ENCODE measurements at places on chromosomes 7 and 10.

- peak; percentile 33 for DNase-seq
Observed at GRCh38 chr10:86693721-86694369, 25.5 kb downstream of the LDB3 start.

DNA sequence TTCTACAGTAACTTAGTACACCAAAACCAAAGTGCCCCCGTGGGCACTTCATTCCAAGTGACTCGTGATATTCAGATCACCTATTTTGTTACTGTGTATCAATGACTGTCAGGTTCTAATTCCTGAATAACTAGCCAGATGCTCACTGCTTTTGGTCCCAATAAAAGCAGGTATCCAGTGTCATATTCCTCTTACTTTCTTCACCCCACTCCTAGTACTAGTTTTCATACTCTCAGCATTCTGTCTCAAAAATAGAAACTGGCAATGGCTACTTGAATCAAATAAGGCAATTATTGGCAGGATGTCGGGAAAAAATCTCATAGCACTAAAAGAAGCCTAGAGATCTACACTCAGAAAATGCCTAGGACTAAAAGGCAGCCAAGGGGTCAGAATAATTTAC, 84.6 kb downstream of the ZNF467 start:
- DNase-seq: no peak

DNA sequence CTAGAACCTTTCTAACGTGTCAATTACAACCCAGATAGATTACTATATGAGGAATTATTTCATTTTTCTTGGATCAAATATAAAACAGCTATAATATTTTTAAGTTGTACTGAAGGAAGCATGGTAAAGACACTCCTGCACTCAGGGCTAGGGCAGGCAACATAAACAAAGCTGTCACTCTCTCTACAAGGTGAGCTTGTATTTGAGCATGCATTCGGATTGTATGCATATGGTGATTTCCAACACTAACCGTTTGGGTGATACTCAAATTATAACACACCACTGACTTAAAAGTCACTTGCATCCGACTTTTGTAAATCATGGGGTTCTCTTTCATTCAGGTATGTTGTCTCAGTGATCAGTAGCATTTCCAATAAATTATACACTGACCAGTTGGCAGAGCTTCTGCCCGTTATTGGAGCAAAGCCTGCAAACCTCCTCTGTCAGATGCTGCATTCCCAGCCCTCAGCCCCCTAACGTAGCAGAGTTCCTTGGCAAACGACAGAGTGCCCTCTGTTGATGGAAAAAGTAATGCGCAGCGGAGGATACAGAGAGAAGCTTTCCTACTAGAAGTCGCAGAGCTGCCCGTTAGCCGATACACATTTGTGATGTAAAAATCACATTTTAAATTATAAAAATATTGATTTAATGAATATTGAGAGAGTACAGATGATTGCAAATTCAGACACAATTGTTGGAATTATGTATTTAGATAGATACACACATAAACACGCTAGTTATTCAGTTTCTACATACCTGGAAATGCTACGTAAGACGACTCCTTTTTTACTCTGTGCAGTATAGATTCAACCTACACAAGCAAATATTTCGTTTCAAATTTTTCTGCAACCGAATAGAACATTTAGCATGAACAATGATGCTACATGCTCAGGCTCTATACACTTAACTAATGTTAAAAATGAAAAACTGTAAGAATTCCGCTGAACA, 173.9 kb upstream of the SP4 start:
- peak; percentile 92 for DNase-seq

DNA sequence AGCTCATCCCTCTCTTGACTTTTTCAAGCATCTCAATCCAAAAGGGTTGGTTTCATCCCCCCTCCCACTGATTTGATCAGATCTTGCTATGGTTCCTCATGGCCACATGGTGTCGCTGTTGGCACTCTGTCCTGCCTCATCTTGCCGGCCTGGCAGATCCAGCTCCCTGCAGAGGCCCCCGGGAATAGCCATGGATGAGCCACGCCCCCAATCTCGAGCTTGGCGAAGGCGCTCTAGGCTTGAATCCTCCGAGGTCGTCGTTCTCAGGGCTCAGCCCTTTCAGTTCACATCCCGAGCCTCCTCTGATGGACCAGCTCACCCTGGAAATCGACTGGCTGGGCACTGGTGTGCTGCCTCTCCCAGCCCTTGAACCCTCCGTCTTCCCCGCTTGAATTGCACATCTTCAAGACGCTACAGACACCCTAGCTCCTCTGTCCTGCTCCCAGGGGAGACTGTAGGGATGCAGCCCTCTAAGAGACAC, 628.7 kb downstream of the TYW1 start:
- peak; percentile 89 for DNase-seq

DNA sequence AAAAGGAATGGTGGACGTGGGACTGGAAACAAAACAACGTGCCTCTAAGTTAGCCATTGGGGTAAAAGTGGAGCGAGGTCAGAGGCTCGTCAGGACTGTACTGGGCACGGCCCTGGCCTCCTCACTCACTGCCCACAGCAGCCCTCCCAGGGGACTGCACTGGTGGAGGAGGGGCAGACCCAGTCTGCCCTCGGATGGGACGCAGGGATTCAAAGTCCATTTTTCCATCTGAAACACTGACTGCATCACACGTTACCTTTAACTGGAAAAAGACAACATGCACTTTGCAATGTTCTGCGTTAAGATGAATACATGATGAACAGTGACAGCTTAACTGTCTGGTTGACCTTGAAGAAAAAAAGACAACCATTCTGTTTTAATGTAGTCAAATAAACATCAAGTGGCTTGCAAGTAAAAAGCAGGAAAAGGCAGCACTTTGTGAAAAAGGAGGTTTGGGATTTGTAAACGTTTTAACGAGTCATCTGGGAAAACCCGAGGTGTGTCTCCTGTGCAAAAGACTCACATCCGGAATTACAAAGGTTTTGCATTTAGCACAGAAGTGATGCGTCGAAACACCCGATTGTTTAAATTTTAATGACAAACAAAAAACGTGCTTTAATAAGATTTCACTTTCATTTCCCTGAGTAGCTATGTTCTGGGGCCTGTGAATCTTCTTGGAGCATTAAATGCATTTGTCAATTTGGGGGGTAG, 18.8 kb downstream of the KLF6 start:
- DNase-seq: no peak

DNA sequence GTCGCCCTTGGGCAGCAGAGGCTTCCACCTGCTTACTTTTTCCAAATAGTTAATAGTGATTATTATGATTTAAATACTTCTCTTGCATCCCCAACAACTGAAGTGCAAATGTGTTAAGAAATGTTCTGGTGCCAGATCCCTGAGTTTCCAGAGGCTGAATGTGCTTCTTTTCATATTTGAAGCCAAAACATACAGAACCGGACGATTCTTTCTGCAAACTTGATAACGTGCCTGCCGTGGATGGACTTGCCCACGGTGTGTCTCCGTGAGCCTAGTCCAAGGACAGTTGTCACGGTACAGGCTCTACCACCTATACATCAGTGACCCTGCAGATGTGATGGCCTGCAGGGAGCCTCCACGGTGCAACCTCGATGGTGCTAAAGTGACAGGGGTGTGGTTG, 198.6 kb upstream of the LYZL2 start:
- no peak for DNase-seq

- DNase-seq: no peak
Observed at GRCh38 chr10:120738658-120739057, 112.5 kb upstream of the WDR11 start.

DNA sequence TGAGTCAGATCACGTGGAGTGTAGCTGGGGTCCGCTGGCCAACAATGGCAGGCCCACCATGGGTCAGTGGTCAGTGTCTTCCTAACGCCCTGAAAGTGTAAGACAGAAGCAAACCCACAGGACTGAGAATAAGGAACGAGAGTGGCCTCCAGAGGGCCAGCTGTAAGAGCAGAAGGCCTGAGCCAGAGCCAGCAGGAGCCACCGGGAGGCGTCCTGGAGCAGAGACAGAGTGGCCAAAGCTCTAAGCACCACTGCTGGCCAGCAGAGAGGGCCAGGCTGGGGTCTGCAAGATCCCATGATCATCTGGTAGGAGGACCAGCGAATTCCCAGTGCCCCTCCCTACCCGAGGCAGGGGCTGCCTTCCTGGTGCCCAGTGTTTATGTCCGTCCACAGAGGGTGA, 9.2 kb downstream of the CCDC201 start:
- peak; percentile 33 for DNase-seq

DNA sequence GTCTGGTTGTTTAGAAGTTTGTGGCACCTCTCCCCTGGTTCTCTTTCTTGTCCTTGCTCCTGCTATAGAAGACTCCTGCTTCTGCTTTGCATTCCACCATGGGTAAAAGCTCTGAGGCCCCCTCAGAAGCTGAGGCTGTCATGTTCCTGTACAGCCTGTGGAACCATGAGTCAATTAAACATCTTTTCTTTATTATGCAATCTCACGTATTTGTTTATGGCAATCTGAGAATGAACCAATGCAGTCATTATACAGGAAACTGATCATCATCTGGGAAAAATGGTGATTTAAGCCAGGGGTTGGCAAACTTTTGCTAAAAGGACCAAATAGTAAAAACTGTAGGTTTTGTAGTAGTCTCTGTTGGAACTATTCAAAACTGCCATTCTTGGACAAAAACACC, 175.4 kb downstream of the CSTF2T start:
- DNase-seq: no peak

DNA sequence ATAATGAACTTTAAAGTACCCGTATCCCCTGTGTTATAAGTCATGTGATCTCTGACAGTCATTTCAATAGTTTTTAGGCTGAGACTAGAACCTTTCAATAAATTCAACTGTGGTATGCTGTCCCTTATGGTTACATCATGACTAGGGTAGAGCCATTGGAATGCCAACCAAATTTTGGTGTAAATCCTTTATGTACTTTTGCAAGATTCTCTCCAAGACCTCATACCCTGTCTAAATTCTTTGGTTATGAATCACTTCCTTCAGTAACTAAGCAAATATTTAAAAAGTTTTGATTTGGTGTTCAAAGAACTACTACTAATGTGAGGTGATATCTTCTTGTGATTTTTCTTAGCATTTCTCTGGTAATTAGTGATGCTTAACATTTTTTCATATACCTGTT, 20.8 kb upstream of the OR6B1 start:
- no peak for DNase-seq

Measured in SK-MEL-5 (cell line).